AG08396 (cell line): ENCODE measurements at places on chromosomes 4 and X.

DNA sequence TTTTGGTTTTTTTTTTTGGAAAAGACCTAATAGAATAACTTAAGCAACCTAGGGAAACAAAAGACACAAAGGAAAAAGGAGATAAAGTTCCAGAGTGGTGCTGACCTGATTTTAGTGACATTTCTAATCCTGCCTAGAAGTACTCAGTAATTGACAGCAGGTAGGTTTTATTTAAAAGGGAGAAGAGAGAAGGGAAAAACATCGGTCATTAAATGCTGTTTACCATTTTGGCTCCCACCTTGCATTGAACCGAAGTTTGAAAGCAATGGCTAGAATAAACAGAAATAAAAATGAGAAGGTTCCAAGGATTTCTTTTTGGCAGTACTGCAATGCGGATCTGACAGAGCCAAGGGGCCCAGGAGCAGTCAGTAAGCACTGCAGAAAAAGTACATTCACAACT is 115.8 kb upstream of the MAOA start:
- DNase-seq: no peak

- no peak for DNase-seq
Measured at GRCh38 chrX:25158635-25159034, 142.9 kb upstream of the ARX start.

DNA sequence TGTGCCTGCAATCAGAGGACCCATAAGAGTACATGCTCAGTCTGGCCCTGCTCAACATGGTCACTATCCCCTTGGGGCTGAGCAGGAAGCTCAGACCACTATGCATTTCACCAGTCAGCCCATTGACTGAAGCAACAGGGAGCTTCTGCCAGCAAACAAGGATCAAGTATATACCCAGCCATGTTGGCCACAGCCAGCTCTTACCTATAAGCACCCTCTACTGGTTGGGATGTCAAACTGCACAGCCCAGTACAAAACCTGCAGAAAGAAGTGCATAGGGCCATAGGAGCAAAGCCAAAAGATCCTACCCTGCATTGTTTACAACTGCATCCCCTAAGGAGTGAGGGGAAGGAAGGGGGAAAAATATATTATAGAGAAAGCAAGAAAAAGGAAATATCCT is 214.4 kb upstream of the CPEB2 start:
- DNase-seq: no peak

DNA sequence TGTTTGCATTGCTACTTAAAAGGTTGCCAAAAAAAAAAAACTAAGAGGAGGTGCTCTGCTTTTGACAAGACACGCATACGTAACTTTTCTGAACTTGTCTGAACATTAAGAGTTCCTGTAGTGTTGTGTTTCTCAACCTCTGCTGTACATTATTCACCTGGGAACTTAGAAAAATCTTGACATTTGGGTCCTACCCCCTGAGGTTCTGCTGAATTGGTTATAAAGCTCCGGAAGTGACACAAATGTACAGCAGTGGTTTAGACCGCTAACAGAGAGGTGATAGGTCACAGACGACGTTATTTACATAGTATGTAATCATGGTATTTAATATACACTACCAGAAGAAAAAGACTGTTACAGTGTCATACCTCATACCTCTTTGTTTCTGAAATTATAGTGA is 61.1 kb downstream of the CPEB2 start:
- no peak for DNase-seq

DNA sequence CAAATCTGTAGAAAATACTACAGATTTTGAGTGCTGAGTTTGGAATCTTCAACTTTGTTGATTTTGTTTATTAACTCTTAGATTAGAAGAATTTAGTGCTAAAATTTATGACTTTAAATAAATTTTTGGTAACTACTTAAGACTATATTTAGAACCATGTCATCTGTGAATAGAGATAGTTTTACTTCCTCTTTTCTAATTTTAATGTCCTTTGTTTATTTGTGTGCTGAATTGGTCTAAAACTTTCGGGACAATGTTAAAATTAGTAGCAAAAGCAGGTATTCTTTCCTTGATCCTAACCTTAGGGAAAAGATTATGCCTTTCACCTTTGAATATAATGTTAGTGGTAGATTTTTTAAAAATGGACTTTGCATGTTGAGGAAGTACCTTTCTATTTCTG is 119.7 kb upstream of the CXorf51A start:
- no peak for DNase-seq
